T-helper 1 cell treated with Interleukin-12 subunit alpha and Interleukin-12 subunit beta and Interleukin-4 antibody, amounts not matched to agents 30 ng/mL and 1 ng/mL, for 36 hours (primary cell): ENCODE measurements at places on chromosomes 16 and 17. TPM values are rescaled to one million over a fixed set of nuclear protein-coding genes. Genes with fewer than 3 reads are reported as not detected.

Gene RND2
- total RNA-seq = not detected in 2 replicates

Gene B4GALNT2
- total RNA-seq = 0.05 and 0.07 TPM in 2 replicates

Gene MMP15
- 0.64 and 0.68 TPM in 2 replicates for total RNA-seq

Gene SEPTIN1
- 355 and 356 TPM in 2 replicates for total RNA-seq

Gene GLIS2
- 0.34 and 0.51 TPM in 2 replicates for total RNA-seq

Gene RBBP6
- total RNA-seq = 61.1 and 62.1 TPM in 2 replicates

Gene SNX11
- total RNA-seq = 32.8 and 33.9 TPM in 2 replicates

Gene CIBAR2
- total RNA-seq = not detected in 2 replicates

Gene TBCD
- total RNA-seq = 210 and 216 TPM in 2 replicates

Gene CTF1
- total RNA-seq = 0.12 and 0.39 TPM in 2 replicates

Gene OR4D1
- total RNA-seq = 0.47 and 0.66 TPM in 2 replicates

Gene CES5A
- total RNA-seq = 0.12 TPM in 1 of 2 replicates, not detected in the other

Gene RAC3
- 5.0 and 6.7 TPM in 2 replicates for total RNA-seq

Gene DPEP2
- 14.4 and 16.1 TPM in 2 replicates for total RNA-seq

Gene AFMID
- 15.7 and 17.4 TPM in 2 replicates for total RNA-seq

Gene PRR35
- 0.10 TPM in 1 of 2 replicates, not detected in the other for total RNA-seq

Gene ELMO3
- total RNA-seq = 8.0 and 8.9 TPM in 2 replicates

Gene CYGB
- total RNA-seq = 0.29 TPM in 2 replicates

Gene TBC1D3H
- total RNA-seq = not detected in 2 replicates

Gene VASN
- 0.10 TPM in 1 of 2 replicates, not detected in the other for total RNA-seq

Gene MLKL
- 34.0 and 34.9 TPM in 2 replicates for total RNA-seq

Gene PPM1E
- 0.02 and 0.12 TPM in 2 replicates for total RNA-seq

Gene HOXB9
- 0.10 and 0.15 TPM in 2 replicates for total RNA-seq

Gene CDR2L
- 0.20 and 0.24 TPM in 2 replicates for total RNA-seq

Gene PHLPP2
- total RNA-seq = 8.4 and 8.9 TPM in 2 replicates

Gene UBE2I
- total RNA-seq = 217 and 224 TPM in 2 replicates

Gene SEC14L5
- total RNA-seq = not detected in 2 replicates

Gene NOXO1
- total RNA-seq = 0.37 and 0.61 TPM in 2 replicates

Gene C16orf74
- total RNA-seq = 0.66 and 0.98 TPM in 2 replicates

Gene ITGAD
- total RNA-seq = 0.07 TPM in 1 of 2 replicates, not detected in the other

Gene CD300A
- total RNA-seq = 49.6 and 50.3 TPM in 2 replicates

Gene ARMC7
- 15.7 and 16.5 TPM in 2 replicates for total RNA-seq

Gene PNMT
- not detected in 2 replicates for total RNA-seq

Gene PPP1R27
- total RNA-seq = not detected in 2 replicates

Gene TBC1D16
- total RNA-seq = 0.85 and 0.88 TPM in 2 replicates

Gene GPRC5B
- total RNA-seq = 0.22 TPM in 1 of 2 replicates, not detected in the other

Gene STXBP4
- 8.9 TPM in 2 replicates for total RNA-seq

Gene KRT9
- not detected in 2 replicates for total RNA-seq

Gene MGAT5B
- 4.4 and 4.8 TPM in 2 replicates for total RNA-seq

Gene HSPB9
- not detected in 2 replicates for total RNA-seq

Gene SLC12A4
- 48.1 and 48.6 TPM in 2 replicates for total RNA-seq

Gene SOX9
- not detected in 2 replicates for total RNA-seq

Gene NLRC3
- 96.4 and 99.9 TPM in 2 replicates for total RNA-seq

Gene KRTAP4-5
- not detected in 2 replicates for total RNA-seq

Gene CFAP97D1
- total RNA-seq = not detected in 2 replicates

Gene MYO19
- total RNA-seq = 105 and 115 TPM in 2 replicates

Gene DNAH9
- total RNA-seq = not detected in 2 replicates

Gene NXPH3
- not detected in 2 replicates for total RNA-seq

Gene SBK1
- 3.6 and 4.4 TPM in 2 replicates for total RNA-seq

Gene OR2C1
- not detected in 2 replicates for total RNA-seq

Gene SYT17
- not detected in 2 replicates for total RNA-seq

Gene CRYBA1
- total RNA-seq = not detected in 2 replicates

Gene C16orf96
- 0.07 and 0.15 TPM in 2 replicates for total RNA-seq

Gene OR1A1
- not detected in 2 replicates for total RNA-seq

Gene TEKT3
- total RNA-seq = 0.37 TPM in 1 of 2 replicates, not detected in the other

Gene STH
- total RNA-seq = not detected in 2 replicates

Gene KCNH4
- total RNA-seq = 0.41 and 0.59 TPM in 2 replicates

Gene CASKIN1
- 0.05 TPM in 2 replicates for total RNA-seq

Gene AOC2
- total RNA-seq = 2.6 TPM in 2 replicates
